Activated effector memory CD4-positive, alpha-beta T cell treated with anti-CD3 and anti-CD28 coated beads, Interleukin-2, amount 50 U/mL, for 16 hours (primary cell): ENCODE measurements at places on chromosomes 4 and X.

- no peak for DNase-seq
Observed at GRCh38 chr4:181971973-181972372, 271.2 kb upstream of the TENM3 start.

DNA sequence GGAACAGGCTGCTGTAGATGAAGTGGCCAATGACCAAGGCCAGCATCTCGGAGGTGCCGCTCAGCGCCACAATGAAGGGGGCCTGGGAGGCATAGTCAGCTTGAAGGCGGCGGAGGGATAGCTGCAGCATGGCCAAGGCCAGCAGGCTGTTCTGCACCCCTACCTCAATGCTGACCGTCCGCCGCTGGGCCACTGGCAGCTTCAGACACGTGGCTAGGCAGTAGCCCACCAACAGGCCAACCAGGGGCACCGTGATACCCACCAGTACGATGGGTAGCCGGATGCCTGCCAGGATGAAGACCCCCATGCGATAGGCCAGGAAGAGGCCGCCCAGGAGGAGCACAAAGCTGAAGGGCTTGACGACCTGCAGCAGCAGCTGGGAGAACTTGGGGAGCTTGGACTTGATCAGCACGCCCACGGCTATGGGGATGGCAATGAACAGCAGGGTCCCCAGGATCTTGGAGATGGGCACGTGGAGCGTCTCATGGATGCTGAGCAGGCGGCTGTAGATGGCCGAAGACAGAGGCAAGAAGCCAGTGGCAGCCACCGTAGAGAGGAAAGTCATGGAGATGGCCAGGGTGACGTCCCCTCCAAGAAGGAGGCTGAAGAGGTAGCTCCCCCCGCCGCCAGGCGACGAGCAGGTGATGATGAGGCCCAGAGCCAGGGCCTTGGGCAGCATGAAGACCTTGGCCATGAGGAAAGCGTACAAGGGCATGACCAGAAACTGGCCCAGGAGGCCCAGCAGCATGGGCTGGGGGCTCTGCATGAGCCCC, 1.3 kb upstream of the UBL4A start:
- no peak for DNase-seq

DNA sequence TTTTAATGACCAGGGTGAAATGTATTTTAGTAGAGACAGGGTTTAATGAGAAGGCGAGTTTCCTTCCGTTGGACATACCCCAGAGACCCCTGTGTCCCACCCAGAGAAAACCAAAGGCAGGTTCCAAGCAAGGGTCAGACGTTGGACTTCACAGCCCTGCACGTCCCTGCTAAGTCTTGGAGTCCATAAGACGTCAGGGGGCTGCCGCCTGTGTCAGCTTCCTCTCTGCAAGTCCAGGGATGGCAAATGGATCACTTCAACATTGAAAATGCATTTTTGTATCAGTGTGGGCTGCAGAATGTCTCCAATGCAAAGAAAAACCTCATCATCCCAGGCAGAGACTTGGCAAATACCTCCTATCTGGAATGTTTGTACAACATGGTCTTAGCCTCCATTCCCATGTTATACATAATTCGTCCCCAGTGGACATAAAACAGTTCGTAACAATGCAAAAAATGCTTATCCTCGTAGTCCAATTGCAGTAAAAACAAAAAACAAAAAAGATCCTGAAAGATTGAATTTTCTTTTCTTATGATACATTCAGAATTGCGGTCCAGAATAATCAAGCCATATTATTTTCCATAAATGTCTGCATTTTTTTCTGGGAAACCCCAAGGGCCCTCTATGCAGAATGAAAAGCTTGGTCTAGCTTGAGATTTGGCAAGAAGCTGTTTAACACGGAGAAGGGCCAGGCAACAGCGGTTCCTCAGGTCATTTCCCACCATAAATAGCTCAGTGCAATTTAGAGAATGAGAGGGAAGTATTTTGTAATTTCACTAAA, 190.9 kb downstream of the SHOX start:
- DNase-seq, result no peak

- no peak for DNase-seq
Observed at GRCh38 chrX:63475200-63475599, 124.1 kb upstream of the SPIN4 start.

- no peak for DNase-seq
Observed at GRCh38 chr4:172362569-172362968, 549.4 kb downstream of the GALNTL6 start.
